ENCODE measurements at places on chromosomes 11 and 22.

DNA sequence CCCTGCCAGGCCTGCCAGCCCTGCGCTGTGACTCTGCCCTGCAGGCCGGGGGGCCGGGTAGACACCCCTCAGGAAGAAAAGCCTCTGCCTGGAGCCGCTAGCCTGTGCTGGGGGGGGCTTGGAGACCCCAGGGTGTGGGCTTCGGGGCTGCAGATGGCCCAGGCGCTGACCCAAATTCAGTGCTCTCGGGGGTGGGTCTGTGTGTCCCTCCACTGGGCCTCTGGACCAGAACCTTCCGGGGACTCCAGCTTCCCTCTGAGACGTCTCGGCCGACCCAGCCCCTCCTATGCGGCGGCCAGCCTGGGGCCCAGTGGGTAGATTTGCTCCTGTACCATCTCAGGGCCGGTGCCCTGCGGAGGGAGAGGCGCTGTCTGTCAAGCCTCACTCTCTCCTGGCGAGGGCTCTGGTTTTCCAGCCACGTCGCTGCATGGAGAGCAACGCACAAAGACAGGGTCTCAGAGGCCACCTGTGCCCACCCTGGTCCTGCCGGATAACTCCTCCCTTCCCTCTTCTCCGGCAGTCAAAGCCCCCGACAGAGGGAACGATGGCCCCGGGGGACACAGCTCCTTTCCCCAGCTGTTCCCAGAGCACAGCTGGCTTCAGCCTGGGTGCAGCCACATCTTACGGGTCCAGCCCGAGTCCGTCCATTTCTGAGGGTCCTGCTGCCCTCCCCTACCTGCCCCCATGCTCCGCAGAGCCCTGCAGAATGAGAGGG lies 40.1 kb upstream of the TOLLIP start:
- no peak for DNase-seq

- DNase-seq = no peak
Measured at GRCh38 chr11:36273110-36273509, 16.1 kb downstream of the COMMD9 start.

DNA sequence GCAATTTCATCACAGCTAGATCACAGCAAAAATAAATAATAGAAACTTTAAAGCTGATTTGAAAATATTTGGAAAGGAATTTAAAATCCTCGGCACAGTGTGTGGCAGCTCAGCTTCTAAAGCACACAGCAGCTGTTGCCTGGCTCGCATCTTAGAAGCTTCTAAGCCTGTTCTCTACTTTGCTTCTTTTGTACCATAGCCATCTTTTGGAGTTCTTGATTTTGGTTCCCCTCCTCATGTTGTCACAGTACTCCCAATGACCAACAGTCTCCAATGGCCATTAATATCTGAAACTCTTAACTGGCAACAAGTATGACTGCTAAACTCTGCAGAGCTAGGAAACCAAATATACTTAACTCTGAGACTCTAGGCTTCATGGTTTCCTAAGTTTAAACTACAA lies 28.8 kb downstream of the CHKA start:
- no peak for DNase-seq

DNA sequence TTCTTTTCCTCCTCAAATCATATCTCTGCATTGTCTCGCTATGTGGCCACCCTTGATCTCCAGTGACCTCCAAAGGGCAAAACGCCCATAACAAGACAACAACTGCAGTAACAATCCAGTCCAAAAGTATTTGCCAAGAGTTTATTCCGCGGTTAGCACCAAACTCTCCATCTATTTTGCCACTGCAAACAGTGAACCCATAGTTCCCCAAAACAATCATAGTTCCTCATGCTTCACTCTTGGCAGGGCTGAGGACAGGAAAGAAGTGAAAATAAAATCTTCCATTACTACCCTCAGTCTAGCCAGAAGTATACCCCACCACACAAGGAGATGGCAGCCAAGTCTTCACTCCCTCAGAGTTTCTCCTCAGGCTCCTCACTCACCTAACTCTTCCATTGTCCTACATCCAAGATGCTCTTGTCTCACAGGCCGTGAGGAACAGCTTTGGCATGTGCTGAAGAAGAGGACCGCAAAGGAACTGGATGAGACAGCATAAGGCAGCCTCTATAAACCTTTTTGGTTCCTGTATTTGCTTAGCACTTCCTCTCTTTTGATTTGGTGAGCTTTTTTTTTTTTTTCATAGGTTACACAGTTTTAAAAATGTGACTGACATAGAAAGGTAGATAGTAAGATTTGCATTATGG lies at the start of gene LPXN:
Gene LPXN, minus strand, starts transcription at position 480 of the 644 bp plus-strand sequence. Its CDS starts 84 bp downstream, at position 396.
- DNase-seq = peak; percentile 91

GRCh38 chr11:115548878-115549528 lies 44.8 kb upstream of the CADM1 start:
- no peak for DNase-seq

GRCh38 chr11:75264971-75265370 lies 24.4 kb downstream of the TPBGL start:
- DNase-seq = no peak

- peak; percentile 97 for DNase-seq
Measured at GRCh38 chr11:110376711-110377324, 52.9 kb upstream of the FDX1 start.

- no peak for DNase-seq
Measured at GRCh38 chr11:110200241-110200640, 96.2 kb downstream of the RDX start.

- no peak for DNase-seq
Measured at GRCh38 chr22:23243006-23243573, 62.8 kb downstream of the BCR start.

- DNase-seq = no peak
Measured at GRCh38 chr11:17890325-17890724, 122.5 kb downstream of the SERGEF start.

GRCh38 chr11:20047006-20047768 lies 113.1 kb downstream of the DBX1 start:
- DNase-seq = no peak

DNA sequence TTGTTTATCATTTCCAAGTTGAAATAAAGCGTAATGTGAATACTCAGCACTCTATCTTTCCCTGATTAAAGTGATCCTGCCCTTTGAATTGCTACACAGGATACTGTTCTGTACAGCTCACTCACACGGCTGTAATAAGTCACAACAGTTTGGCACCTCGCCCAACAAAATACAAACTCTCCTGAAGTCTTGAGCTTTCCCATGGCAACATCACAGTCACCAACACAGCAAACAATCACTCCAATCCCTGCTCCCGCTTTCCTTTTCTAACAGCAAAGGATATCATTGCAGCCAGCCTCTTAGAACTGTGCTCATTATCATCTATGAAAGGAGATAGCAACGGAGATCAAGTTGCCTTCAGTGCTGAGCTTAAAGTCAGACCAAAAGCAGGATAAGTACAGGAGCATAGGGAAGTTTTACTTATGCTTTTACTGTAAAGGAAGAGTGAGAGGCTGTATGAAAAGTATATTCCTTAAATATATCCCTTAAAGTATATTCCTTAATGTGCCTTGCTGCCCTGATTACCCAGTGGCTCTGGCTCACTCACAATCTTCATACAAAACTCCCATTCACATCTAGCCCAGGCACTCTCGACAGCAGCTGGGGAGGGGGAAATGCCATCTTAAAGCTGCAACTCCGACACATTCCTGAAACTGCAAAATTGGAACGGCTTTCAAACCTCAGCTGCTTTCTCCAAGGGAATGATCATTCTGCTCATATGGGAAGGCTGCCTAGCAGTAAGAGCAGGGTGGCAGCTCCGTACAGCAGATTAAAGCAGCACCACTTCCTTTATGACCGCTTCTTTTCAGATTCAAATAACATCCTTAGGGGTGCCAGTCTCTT lies 35.8 kb downstream of the MAML2 start:
- no peak for DNase-seq

GRCh38 chr22:35598396-35598710 lies 18.8 kb downstream of the MB start:
- peak; percentile 42 for DNase-seq

- no peak for DNase-seq
Measured at GRCh38 chr11:102026959-102027358, 20.3 kb upstream of the CFAP300 start.

DNA sequence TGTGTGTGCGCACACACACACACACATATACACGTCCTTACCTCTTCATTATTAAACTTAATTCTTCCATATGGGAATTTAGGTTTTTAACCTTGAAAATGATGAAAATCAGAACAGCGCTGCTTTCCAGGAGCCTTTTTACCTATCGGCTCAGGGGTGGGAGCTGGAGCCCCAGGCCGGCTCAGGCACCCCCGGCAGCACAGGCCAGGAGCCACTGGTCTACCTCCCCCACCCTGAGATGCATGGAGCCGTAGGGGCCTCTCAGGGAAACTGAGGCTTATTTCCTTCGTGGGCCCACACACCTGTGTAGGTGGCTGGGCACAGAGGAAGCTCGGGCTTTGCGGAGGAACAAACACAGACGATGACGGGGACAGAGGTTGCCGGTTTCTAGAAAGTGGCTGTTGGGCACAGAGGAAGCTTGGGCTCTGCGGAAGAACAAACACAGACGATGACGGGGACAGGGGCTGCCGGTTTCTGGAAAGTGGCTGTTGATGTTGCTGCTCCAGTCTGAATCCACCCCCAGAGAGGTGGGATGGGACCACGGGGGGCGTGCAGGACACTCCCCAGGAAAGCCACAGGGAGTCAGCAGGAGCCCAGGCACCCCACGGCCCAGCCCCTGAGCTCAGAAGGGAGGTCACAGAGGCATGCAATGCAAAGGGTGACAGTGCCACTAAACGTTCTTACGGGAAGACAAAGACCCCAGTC lies 149.4 kb downstream of the BRD1 start:
- no peak for DNase-seq

DNA sequence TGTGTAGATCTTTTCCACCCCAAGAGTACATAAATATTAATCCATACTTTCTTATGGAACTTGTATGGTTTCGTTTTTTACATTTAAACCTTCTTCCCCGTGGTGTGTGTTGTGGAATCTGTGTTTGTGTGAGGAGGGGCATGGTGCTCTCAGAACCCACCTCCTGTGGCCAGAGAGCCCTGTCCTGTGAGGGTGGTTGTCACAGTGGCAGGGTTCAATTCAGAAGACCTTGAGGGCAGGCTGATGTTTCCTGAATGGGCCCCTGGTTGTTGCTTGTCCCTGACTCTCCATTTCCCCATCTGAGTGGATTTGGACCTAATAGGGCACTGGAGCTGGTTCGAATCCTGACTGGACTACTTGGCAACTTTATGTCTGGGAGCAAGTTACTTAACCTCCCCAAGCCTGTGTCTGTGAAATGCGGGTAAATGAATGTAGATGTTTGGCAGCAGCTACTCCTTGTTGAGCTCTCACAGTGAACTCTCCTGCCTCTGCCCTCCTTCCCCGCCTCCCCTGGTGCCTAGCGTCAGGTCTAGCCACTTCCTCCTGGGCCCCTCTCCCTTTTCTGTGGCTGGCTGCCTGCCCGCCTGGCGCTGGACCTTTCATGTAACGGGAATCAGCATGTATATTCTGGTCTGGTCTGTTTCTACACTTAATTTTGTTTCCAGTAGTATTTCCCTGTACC lies 7.3 kb downstream of the NEAT1 start:
- peak; percentile 69 for DNase-seq

DNA sequence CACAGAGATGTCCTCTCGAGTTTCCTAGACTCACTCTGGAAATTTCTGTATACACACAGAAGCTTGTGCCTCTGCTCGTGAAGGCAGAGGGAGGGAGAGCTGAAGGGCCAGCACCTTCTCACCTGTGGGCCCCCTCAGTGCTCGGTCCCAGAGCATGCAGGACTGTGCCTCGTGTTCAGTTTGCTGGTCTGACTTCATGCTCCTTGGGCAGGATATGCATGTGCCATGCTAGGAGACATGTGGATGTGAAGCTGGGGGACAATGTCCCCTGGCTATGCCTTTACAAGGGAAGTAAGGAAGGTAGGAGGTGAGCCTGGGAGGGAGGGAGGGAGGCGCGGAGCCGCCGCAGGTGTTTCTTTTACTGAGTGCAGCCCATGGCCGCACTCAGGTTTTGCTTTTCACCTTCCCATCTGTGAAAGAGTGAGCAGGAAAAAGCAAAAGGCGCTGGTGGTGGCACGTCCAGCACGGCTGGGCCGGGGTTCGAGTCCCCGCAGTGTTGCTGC lies 22.6 kb downstream of the NEAT1 start:
- DNase-seq = no peak

DNA sequence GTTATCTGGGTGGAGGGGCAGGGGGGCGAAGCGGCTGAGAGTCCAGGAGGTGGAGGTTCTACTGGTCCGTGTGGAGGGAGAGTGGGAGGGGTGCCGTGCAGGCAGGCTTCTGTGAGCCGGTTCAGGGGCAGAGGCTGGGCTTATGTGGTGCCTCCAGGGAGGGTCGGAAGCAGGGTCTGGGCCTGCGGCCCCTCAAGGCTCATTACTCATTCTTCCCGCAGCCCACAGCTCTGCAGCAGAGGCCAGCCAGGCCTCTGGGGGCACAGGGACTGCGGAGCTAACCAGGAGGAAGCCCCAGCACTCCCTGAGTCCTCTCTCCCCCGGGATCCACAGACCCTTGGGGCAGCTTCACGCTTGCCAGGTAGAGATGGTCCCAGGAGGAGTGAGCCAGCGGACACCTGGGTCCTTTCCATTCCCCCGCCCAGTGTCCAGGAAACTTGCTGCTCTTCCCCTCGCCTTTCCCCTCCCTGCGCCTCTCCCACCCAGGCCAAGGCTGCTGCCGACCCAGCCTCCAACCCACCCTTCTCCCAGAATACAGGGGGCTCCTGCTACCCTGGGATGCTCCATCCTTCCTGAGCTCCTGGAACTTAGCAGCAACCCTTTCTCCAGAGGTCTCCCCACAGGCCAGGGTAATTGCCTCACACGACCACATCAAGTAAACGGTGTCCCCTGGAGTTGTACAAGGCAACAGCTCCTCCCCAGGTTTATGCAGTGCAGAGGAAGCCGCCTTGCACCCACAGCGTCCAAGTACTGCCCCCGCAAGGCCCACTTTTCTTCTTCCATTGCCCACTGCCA lies 6.3 kb downstream of the NRXN2 start:
- DNase-seq = no peak

GRCh38 chr11:11155962-11156815 lies 196.9 kb downstream of the CSNK2A3 start:
- no peak for DNase-seq

GRCh38 chr11:11592146-11592684 lies 29.6 kb downstream of the GALNT18 start:
- DNase-seq = no peak

DNA sequence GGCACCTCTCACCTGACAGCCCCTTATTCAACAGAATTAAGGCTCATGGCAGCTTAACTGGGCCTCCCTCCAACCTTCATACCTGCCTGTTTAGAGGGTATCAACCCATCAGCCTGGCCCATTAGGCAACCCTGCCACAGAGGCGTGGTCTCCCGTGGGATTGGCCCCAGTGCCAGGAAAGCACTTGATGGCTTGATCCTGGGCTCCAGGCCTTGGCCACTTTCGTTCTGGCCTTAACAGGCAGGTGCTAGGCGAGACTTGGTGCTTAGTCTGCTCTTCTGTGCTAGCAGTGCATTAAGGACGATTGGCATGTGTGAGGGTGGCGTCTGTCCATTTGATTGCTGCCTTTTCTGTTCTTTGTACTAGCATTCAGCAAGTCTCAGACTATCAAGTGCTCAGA lies 75.2 kb downstream of the CABIN1 start:
- no peak for DNase-seq
